ENCODE measurements at places on chromosomes 1 and 21.

GRCh38 chr1:2477791-2478499 is 1.9 kb downstream of the PLCH2 start:
- no peak for DNase-seq

GRCh38 chr1:86521522-86521891 is 25.4 kb upstream of the CLCA4 start:
- DNase-seq: no peak

DNA sequence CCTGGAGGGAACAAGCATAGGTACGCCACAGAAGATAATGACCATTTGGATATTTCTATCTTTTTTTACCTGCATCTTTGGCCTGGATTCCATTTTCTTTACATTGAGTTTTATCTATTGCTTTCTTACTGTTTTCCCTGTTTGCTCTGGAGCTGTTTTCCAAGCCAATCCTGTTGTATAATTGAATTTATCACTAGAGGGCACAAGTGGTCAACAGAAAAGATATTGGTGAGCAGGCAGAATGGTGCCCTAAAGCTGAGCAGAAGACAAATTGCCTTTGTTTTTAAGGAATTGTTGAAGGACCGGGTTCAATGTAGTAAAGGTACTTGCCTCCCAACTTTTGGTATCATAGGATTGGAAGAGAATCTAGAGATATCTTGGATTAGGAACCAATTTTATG is 152.8 kb downstream of the PPP1R12B start:
- peak; percentile 34 for DNase-seq

GRCh38 chr1:19315378-19316198 is 3.5 kb downstream of the SLC66A1 start:
- peak; percentile 50 for DNase-seq

DNA sequence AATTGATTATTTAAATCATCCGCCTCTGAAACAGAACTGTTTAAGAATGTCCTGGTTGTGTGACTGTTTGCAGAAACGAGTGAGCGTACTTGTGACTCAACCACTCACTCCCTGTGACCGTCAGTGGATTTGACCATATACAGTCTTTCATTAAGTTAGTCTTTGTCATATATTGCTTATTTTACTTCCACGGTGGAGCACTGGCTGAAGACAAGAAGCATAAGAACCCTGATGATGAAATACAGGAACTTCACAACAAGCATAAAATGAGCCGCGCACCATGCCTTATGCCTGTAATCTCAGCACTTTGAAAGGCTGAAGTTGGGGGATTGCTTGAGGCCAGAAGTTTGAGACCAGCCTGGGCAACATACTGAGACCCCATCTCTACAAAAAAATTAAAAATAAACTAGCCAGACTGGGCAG is 194.0 kb downstream of the TOMM20 start:
- peak; percentile 80 for DNase-seq

- DNase-seq: no peak
Observed at GRCh38 chr1:209355415-209355814, 228.1 kb upstream of the CAMK1G start.

GRCh38 chr1:160862203-160863060 is at the start of gene CD244:
CD244 (minus strand) TSS chr1:160862887; CDS start chr1:160862677, 210 bp downstream.
- DNase-seq: no peak

- DNase-seq: no peak
Observed at GRCh38 chr1:200749090-200749489, 10.4 kb downstream of the CAMSAP2 start.

Data from brain microvascular endothelial cell (primary cell).